ENCODE measurements at places on chromosomes 2 and 18.

DNA sequence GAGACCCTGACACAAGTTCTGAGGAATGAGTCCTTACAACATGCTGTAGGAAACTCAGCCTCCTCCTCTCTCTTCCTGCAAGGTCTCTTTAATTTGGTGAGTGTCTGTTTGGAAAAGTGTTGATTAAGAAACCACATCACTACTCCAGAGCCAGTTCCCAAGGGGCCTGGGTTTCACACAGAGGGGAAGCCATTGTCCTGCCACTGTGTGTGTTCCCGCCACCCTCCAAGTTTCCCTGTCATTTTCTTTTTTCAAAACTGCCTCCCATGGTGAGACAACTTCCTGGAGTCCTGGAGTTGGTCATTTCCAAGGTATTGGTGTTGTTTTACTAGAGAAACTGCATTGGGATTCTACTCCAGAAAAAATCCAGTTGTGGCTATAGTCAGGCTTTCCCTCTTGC lies 232.0 kb upstream of the PARD3B start:
- no peak for DNase-seq

DNA sequence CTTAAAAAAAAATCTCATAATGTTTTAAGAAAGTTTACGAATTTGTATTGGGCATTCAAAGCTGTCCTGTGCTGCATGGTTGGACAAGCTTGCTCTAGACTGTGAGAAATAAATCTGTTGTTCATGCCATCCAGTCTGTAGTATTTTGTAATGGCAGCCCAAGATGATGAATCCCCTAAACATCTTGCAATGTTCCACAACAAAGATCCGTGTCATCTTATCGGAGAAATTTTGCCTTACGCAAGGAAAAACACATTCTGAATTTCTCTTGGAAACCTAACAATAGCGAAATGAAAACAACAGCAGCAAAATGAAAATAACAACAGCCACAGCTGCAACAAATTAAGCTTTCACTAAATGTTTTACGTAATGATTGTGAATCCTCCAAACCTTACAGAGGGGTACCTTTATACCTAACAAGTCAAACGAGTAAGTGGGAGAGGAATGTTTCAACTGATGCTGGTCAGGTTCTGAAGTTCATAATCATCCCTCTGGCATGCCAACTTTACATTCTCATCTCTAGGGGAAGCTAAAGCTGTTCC lies 76.1 kb upstream of the RNU4ATAC start:
- no peak for DNase-seq

- DNase-seq: no peak
Measured at GRCh38 chr2:70014959-70015358, 53.5 kb upstream of the ASPRV1 start.

DNA sequence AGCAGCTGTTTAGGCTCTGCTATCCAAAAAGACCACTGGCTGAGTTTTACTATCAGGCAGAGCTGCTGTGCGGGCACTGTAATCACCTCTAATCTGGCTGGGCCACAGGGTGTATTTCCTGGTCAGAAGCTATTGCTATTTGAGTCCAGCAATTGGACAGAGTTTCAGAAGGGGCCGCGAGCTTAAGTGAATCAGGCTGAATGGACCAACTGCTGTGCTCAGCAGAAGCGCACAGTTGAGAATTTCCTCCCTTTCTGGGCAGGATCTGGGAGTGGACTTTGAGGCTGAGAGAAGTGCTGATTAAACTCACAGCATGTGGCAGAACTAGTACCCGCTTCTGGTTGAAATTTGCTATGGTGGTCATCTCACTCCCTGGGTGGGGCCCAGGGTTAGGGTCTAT lies 251.8 kb downstream of the INSIG2 start:
- no peak for DNase-seq

- no peak for DNase-seq
Measured at GRCh38 chr2:180924063-180924462, 56.3 kb upstream of the UBE2E3 start.

- DNase-seq: no peak
Measured at GRCh38 chr2:20538308-20539132, 91.6 kb downstream of the RHOB start.

GRCh38 chr18:72187956-72188355 lies 356.2 kb downstream of the CBLN2 start:
- no peak for DNase-seq

DNA sequence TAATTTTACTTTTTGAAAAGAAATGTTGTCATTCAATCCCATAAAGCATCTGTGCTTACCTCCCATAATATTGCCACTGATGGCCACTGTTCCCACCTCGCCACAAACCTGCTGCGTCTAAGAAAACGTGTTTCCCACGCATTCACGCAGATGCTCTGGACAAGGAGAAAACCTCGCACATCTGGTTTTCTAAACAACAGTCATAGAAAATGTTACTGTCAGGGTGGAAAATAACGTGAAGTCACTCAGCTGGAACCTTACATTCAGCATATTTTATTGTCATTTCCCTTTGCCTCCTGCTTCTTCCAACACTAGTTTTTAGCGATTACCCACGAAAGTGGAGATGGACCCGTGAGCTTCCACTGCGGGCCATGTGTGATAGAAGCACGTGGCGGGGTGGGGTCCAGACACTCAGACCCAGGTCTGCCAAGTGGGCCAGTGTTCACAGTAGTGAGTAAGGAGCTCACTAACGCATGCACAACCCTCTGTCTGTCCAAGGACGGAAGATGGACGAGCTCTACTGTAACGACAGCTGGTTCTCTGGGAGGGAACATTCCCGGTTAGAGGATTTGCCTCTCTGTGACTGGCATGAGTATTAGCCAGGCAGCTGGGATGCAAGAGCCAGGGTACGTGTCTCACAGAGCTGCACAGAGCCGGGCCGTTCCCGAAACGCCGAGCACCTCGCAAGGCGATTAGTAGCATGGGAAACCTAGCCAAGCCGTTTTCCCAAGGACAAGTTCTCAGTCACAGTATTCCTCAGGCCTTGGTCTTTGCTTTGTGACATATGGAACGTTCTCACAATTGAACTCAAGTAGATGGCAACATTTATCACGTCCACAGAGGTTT lies 94.5 kb downstream of the MTCL1 start:
- no peak for DNase-seq

DNA sequence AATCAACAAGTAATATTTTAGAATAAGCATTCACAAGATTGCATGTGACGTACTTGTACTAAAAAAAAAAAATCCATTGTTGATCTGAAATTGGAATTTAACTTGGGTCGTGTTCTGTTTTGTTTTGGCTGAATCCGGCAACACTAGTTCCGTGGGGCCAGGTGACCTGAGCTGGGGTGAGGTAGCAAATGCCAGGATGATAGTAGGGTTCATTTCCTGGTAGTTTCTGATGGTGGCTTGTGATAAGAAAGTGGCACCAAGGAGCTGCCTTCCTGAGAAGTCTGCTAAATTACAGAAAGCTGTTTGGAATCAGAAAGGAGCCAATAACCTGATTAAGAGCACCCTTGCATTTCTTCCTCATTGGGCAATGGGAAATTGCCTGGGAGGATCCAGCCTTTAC lies 126.4 kb upstream of the DLX2 start:
- DNase-seq: no peak

DNA sequence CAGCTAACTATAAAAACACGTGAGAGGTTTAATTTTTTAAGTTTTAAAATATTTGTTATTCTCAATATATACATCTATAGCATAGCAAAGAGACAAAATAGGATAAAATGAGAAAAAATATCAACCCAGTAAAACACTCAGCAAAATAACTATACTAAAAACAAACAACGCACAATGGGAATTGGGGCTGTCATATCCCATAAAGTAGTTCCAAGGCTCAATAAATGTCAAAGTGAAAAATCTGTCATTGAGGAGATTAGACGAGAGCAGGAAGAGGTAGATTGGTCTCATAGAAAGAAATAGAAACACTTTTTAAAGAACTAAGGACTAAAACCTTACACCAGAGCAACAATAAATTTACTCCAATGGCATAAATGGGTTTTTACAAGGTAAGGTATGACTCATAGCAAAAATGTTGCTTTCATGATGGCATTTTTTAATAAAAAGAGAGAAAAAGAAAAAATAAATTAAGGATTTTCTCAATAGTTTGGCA lies 153.7 kb downstream of the EVA1A start:
- no peak for DNase-seq

GRCh38 chr2:28824870-28825269 lies 14.2 kb downstream of the SPDYA start:
- no peak for DNase-seq

GRCh38 chr2:9690252-9690651 lies 59.5 kb upstream of the YWHAQ start:
- DNase-seq: no peak

GRCh38 chr18:55731594-55732042 lies 143.6 kb upstream of the TCF4 start:
- no peak for DNase-seq

GRCh38 chr2:99836690-99837605 lies 305.4 kb downstream of the AFF3 start:
- DNase-seq: no peak

- no peak for DNase-seq
Measured at GRCh38 chr2:66522611-66523376, 87.9 kb downstream of the MEIS1 start.

Data from activated CD4-positive, alpha-beta T cell treated with anti-CD3 and anti-CD28 coated beads for 4 hours (primary cell).